DMS79 (cell line): ENCODE measurements at places on chromosomes 4 and X.

GRCh38 chr4:149645790-149646189 is 169.9 kb downstream of the IQCM start:
- DNase-seq: no peak

GRCh38 chr4:122712782-122713181 is 19.7 kb upstream of the BBS12 start:
- no peak for DNase-seq

- no peak for DNase-seq
These were observed 905 bp downstream of the NSUN7 start for GRCh38 chr4:40750461-40751258.

DNA sequence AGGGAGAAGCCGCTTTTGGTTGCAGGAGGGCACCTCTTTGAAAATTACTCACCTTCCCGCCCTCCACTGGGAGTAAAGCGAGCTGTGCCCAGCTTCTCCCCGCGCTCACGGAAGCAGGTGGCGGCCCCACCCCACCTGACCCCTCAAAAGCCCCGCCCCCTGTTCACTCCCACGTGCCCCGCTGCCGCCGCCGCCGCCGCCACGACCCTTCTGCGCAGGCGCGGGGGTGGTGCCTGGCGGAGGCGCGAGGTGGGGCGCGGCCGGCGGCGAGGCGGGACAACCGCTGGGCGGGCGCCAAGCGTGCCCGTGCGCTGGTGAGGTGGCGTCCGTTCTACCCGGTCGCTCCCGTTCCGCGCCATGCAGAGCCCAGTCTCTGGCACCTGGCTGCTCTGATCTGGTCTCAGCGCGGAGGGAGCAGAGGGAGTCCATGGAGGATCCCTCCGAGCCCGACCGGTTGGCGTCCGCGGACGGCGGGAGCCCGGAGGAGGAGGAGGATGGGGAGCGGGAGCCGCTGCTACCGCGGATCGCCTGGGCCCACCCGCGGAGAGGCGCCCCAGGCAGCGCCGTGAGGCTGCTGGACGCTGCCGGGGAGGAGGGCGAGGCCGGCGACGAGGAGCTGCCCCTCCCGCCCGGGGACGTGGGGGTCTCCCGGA is at the start of gene PI4K2B:
TSS of gene PI4K2B (plus strand) at position 297 of the 653 bp plus-strand sequence. CDS start at position 428, 131 bp downstream.
- DNase-seq: peak; percentile 49

GRCh38 chr4:102525097-102525496 is 23.9 kb downstream of the NFKB1 start:
- DNase-seq: no peak

DNA sequence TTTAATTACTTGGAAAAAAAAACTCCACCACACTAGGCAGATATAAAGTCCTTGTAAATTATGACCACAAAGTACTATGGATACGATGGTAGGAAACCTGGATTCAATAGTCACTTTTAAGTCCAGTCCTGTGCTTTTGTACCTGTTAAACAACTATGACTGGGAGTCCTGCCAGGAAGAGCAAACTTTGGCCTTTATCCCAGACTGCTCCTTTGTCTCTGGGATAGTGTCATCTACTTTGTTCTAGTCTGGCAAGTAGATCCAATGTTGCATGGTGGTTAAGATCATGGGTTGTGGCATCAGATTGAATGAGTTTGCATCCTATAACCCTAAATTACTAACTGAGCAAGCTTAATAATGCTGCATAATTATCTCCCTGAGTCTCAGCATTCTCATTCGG is 175.3 kb upstream of the FGF13 start:
- no peak for DNase-seq

DNA sequence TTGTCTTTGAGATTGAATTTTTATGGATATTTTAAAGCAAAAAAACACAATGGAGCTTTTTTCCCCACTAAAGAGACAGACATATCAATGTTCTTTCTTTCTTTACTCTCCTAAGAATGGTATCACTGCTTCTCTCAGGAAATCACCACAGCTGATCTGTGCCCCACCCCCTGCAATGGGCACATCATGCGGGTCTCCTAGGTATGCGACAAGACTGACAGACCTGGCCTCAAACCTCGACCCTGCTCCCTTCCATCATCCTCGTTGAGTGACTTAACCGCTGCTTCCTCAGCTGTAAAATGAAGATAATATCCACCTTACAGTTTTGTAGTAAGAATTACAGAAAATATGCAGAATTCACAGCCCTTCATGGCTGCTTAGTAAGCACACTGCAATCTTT is 58.3 kb downstream of the LEF1 start:
- DNase-seq: no peak

DNA sequence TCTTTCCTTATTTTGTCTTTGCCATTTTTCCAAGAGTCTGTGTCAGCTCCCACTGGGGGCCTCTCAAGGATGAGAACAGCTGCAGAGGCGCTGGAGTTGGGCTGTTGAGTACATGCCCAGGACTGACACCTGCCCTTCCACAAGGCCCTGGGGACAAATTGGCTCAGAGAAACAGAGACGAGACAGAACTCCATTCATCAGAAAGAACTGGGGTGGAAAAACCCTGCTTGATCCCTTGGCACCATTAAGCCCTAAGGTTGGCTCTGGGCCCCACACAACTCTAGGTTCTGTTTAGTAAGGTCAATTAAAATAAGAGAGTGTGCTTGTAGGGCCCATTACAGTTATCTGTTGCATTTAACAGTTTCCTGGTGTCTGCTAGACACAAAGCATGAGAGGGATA is 63.6 kb downstream of the DCX start:
- DNase-seq: peak; percentile 79

GRCh38 chrX:53186351-53186750 is 38.7 kb downstream of the KDM5C start:
- no peak for DNase-seq

DNA sequence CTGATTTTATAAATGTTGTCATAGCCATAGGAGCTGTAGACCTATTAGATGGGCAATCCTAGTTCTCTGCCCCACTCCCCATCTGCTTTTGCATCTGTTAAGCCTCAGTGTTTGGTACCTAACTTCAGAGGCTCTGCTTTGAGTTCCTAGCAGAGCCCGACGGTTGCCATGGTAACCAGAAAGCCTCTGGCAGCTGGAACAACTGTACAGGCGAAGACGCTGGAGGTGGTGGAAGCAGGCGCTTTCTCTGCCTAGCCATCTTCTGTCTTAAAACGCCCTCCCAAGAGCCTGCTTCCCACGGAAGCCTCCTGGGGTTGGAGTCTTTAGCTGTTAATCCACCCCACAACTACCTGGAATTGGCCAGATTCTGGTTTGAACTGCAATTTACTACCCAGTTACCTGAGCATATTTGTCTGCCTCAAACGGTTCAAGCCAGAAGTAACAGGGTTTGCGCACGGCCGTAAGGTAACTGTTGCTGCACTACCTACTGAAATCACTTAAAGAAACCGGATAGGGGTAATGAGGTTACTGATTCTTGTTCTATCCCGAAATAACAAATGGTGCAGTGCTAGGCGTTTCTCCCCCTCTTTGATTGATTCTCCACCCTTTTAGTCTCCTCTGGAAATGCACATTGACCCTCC is 1.0 kb upstream of the GABRG1 start:
- no peak for DNase-seq

DNA sequence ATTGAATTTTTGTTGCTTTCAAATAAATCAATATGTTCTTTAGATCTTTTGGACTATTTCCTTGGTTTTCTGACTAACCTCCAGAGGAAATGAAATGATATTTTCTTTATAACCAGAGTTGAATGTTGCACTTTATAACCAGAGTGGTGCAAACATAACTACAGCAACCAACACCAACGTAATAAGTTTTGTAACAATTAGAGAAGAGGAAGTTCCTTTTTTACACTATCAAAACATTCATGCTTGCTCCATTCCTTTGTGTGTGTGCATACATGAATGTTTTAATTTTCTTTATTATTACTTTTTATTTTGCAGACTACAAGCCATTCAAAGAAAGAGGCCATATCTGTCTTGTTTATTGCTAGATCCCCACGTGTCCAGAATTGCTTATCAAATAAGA is 193.0 kb upstream of the PPP3CA start:
- DNase-seq: no peak

GRCh38 chr4:15021311-15021710 is 19.0 kb downstream of the CPEB2 start:
- DNase-seq: no peak

DNA sequence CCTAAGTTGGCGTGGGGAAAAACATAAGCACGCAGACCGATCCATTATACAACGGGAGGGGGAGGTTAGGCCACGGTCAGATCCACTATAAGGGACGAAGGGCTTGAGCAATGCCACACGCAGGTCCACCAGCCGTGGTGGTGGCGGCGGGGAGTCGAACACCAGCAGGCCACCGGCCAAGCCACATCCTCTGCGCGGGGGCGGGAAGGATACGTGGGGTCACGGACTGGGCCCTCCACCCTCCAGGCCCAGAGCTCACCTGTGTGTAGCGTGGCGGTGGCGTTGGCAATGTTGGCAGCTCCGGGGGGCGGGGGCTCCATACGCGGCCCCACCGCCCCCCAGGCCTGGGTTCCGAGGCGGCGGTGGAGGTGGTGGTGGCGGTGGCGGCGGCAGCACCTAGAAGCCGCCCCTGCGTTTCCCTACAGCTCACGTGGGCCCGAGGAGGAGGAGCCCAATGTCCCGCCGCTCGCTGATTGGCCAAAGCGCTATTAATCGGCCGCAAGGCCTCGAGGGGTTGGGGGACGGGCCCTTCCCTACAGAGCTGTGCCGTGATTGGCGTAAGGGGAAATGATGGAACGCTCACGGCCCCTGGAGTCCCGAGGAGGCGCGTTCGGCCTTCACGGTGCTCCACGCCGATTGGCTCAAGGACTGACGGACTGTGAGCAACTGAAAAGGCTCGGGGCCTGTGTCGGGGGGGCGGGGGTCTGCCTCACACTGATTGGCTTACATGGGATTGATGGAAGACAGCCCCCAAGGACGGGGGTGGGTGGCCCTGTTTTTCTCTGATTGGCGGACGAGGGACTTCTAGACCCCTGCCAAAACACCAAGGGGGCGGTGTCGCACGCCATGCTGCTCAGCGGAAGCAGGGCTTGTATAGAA is at the start of gene ELK1:
TSS of gene ELK1 (minus strand) at position 400 of the 879 bp plus-strand sequence. CDS start 9,122 bp downstream, outside the sequence.
- peak; percentile 94 for DNase-seq

DNA sequence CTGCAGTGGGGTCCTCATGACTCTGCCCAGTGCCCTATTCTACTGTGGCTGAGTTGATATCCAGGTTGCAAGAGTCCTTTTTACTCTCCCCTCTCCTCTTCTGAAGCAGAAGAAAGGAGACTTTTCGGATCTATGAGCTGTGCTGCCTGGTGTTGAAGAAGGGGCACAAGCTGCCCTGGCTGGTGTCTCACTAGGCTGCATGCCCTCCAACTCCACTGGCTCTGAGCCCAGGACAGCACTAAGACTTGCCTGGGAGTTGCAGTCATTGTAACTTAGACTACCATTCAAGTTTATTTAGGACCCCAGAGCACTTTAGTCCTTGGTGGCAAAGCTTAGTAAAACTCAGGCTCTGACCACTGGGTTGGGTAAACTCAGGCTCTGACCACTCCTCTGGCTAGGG is 89.4 kb downstream of the GABRB1 start:
- no peak for DNase-seq

GRCh38 chrX:100289066-100289558 is 121.0 kb downstream of the PCDH19 start:
- DNase-seq: no peak

DNA sequence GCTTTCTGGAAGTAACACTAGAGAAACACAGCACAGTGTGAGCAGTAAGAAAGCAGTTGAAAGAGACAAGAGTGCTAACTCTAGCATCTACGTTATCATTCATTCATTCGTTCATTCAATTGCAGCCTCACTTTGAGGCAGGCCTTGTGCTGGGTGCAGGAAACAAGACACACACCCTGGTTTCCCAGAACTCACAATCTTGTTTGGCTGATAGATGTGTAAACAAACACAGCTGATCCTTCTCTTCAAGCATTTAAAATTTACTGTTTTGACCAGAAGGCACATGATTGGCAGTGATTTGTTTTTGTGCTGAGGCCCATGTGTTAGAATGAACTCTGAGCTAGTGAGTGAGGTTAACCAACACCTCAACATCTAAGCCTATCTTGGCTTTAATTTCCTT is 20.4 kb upstream of the TBC1D9 start:
- no peak for DNase-seq

GRCh38 chr4:182684796-182685195 is 232.4 kb downstream of the DCTD start:
- no peak for DNase-seq

DNA sequence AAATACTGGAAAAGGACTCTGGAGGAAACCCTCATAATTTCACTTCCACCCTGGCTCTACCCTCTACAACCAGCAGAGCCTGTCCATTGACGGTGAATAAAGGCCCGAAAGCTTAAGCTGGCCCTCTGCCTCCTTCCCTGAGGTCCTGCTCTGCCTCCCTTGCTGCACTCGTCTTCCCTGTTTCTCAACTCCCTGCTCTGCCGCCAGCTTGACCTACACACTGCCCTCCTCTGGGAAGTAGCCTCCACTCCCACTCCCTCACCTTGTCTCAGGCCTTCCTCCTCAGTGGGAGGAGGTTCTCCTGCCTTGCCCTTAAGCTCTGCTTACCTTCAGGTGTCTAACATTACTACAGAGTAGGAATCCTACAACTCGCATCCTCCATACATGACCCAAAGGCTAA is 608.6 kb upstream of the NR3C2 start:
- DNase-seq: no peak

DNA sequence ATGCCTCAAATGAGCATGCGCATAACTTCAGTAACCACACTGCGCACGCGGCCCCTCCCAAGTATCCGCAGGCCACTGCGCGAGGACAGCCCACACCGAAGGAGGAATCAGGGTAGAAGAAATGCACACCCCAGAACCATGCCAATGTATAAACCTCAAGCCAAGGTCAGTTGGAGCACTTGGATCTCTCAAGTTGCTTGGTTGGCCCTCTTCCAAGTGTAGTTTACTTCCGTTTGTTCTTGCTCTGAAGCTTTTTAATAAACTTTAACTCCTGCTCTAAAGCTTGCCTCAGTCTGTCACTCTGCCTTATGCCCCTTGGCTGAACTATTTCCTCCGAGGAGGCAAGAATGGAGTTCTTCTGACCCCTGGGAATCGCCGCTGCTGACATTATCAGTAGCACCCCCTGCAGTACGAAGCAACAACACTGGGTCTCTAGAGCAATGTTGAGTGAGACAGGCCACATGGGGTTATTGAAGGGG is 22.0 kb upstream of the SPINK2 start:
- no peak for DNase-seq

GRCh38 chrX:130091980-130092522 is 18.2 kb downstream of the ELF4 start:
- DNase-seq: no peak

DNA sequence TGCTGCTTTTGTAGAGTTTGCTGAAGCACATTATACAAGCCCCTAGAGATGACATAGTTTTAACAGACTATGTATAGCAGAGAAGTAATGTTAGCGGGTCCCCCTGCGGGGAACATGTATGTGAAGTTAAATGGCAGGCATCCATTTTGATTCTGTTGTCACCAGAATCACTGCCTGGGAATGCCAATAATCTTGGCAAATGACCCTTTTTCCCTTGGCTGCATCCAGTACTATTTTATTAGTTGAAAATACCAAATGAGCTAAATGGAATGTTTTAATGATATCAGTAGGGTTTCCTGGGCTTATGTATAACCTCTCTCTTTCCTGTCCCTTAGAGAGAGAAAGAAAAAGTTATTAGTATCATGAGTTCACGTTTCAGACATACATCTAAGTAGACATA is 93.6 kb downstream of the LIMCH1 start:
- DNase-seq: no peak

- DNase-seq: no peak
These were observed 61.5 kb upstream of the FAM241A start for GRCh38 chr4:112083587-112084347.

GRCh38 chr4:88320224-88320779 is 35.9 kb upstream of the PPM1K start:
- DNase-seq: no peak

- no peak for DNase-seq
These were observed 44.9 kb downstream of the AFAP1 start for GRCh38 chr4:7894677-7895181.
